ENCODE measurements at places on chromosomes 2 and 18. TPM values are rescaled to one million over a fixed set of nuclear protein-coding genes. Genes with fewer than 3 reads are reported as not detected.

FMNL2 gene
- total RNA-seq = 80.5 TPM

- no peak for DNase-seq
Observed at GRCh38 chr2:140998577-140998976, 1132.2 kb downstream of the LRP1B start.

ZNF396 gene
- total RNA-seq = 1.2 TPM

UGT1A9 gene
- not detected for total RNA-seq

- DNase-seq = no peak
Observed at GRCh38 chr2:71462056-71462605, 8.8 kb downstream of the DYSF start.

KIAA2012 gene
- total RNA-seq = not detected

CAPN14 gene
- total RNA-seq = not detected

DNA sequence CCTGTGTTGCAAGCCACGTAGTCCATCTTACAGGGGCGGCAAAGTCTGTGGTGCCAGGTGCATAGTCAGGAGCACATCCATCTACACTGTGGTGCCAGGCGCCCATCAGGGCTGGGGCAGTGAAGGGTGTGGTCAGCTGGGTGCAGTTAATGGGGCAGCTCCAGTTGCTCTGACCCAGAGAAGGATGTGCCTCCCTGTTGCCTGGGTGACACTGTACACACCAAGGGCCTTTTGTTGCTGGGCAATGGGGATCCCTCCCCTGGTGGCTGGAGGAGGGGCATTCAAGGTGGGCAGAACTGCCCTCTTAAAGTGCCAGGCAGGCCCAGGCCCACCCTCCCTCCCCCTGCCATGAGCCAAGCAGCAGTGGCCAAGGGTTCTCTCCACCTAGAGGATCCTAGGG is 28.3 kb upstream of the IMP4 start:
- no peak for DNase-seq

DNA sequence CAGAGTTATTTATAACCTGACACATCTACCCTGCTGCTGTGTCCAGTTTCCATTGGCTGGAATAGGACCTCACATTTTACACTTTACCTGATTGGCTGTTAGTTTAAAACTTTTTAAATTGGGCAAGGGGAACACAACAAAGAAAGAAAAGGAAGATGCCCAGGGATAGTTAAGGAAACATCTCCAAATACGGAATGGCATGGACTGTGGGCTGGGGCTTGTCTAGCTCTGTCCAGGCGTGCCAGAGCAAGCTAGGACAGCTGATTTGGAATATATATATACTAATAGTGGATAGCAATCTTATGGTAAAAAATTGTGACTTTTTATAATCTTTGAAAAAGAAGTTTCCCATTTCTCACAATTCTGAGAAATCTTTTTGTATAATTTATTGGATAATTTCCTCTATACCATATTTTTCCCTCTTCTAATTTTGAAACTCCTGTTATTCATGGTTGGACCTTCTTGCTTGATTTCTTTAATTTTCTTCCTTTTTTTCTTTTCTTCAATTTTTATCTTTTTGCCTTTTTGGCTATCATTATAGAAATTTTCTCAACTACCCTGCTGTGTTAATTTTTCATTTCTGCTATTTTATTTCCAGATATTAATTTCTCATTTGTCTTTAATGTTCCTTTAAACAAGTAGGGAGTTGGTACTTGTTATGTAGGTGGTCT is 55.9 kb downstream of the COMMD1 start:
- DNase-seq = no peak

RNU2-63P gene
- 39.5 TPM for total RNA-seq

GAD1 gene
- total RNA-seq = not detected

TMEM131 gene
- 23.9 TPM for total RNA-seq

DNA sequence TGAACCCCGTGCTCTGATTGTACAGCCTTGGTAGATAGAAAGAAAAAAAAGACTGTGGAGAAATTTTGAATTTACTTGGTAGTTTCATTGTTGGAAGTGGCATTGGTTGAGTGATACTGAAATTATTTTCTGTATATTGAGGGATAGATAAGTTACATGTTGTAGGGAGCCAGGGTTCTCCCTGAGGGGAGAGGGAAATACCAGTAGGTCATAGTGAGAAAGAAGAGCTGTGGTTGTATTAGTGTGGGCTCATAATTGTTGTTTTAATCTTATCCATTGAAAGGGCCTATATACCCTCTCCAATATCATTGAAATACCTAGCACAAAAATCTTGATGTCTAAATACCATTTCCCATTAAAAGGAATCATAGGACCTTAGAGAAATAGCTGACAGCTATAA is 16.9 kb upstream of the RAB31 start:
- no peak for DNase-seq

GRCh38 chr18:24988253-24988840 is 363.6 kb downstream of the ZNF521 start:
- DNase-seq = no peak

GRCh38 chr2:172405673-172406072 is 21.7 kb upstream of the ITGA6 start:
- DNase-seq = no peak

- no peak for DNase-seq
Observed at GRCh38 chr18:76564117-76564516, 69.1 kb upstream of the ZNF516 start.

DNA sequence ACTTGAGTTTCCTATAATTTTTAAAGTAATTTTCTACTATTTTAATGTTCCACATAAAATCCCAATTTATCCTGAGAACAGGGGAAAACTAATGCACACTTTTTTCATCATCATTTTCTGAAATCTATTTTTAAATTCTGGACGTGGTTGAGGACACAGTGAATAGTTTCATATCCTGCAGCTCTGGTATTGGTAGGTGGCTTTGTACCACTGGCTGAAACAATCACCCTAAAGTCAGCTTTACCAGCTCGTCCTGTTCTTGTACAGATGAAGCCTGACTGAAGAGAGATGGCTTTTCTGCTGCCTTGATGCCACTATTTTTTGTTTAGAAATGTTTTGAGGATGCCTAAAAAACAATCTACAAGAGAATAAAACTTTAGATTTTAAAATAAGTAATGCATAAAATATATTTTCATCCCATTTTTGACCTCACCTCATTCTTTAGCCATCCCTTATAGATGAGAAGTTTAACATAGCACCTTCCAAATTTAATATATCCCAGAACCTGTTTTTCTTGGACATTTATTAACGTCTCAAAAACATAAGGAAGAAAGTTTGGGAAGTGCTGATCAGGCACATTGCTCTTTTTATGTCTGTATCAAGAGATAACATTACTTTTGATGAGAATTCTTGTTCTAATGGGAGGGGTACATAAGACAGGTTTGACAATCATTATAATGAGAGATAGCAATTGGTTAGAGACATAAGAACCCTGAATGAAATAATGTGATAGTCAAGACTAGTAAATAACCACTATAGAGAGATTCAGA is 80.9 kb downstream of the GALNT1 start:
- DNase-seq = no peak

IL37 gene
- not detected for total RNA-seq

DNA sequence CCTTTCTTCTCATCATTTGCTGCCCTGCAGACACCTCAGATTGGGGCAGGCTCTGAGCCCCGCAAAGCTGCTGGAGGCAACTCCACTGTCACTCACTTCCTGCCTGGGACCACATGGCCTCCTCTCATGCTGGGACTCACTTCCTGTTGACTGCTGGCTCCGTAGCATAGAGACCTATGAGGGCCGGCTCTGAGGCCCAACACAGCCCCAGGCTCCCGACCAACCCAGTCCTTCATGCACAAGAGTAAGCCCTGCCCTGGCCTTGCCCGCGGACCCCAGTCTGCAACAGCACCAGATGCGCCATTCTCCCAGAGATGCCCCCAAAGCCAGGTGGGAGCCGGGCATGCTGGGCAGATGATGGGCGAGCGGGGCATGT is 55.7 kb downstream of the DNMT3A start:
- no peak for DNase-seq

- no peak for DNase-seq
Observed at GRCh38 chr2:181998041-181998835, 12.6 kb downstream of the PPP1R1C start.

- DNase-seq = no peak
Observed at GRCh38 chr2:235493402-235493774, 455 bp upstream of the AGAP1 start.

- no peak for DNase-seq
Observed at GRCh38 chr18:10432781-10433180, 21.7 kb upstream of the APCDD1 start.

ARHGEF4 gene
- total RNA-seq = 4.2 TPM

CD8B2 gene
- total RNA-seq = not detected

GRCh38 chr18:75378376-75379315 is 48.9 kb downstream of the SMIM21 start:
- DNase-seq = no peak

DNA sequence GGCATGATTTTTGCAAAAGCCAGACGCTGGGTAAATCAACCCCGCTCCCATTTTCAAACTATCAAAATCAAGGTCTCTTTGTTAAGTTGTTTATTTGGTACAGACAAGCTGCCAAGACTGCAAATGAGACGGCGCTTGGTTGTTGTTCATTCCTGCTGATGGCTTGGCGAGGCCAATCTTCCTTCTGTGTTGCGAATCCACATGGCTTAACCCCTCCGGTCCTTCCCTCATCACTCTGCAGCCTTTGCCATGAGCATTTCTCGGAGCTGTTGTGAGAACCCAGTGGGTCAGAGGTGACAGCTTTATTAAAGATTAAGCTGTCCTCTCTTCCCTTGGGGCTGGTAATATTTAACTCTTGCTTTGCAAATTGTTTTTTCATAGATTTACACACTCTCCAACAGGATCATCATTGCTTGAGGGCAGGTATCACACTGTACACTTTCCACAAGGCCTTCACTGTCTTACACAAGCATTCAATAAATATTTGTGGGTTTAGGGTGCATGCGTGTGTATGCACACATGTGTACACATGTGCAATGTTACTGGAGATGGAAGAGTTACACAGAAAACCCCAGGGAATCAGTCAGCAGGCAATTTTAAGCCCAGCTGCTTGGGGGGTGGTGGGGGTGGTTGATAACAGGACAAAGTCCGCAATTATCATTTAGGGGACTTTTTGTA is 27.8 kb upstream of the KCNF1 start:
- DNase-seq = no peak

DNA sequence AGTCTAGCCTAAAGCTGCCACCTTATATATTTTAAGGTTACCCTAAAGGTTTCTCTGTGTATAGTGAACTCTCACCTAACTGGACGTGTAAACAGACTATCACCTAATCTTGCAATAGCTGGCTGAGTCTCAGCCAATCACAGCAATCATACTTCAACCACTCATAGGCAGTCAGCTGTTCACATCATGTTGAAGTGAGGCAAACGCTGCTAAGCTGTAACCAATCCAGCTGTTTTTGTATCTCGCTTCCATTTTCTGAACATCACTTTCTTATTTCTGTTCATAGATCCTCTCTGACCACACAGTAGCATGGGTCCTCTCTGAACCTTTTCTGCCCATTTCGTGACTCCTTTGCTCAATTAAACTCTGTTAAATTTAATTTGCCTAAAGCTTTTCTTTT is 468.2 kb upstream of the POU3F3 start:
- no peak for DNase-seq

GRCh38 chr2:44962176-44962695 is 20.7 kb downstream of the SIX3 start:
- DNase-seq = no peak

NCKAP1 gene
- 201 TPM for total RNA-seq

- no peak for DNase-seq
Observed at GRCh38 chr2:184692141-184692734, 93.9 kb downstream of the ZNF804A start.

DNA sequence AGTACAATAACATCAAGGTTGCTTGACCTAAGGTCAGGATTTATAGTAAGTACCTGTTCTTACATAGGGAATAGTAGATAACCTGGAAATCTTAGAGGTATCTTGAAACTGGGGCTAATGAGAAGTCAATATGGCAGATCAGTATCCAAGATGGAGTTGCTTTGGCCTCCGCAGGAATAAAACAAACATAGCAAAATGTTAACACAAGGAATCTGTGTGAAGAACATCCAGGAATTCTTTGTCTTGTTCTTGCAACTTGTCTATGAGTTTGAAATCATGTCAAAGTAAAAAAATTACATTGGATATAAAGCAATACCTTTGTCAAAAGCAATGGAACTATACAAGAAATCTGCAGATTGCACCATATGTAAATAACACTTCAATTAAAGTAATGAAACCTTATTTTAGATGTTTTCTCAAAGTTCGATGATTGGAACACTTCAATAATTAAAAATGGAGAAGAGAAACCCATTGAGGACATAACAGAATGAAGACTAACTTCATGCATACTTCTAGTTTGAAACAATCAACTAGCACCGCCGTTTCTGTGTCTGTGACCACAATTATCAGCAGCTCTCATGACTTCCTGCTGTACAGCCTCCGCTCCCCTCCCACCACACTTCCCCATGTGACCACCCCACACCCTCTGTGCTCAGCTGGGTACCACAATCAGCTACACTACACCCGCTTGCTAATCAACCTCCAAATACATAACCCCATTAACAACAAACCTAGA is 27.6 kb downstream of the C2orf76 start:
- DNase-seq = no peak

- DNase-seq = no peak
Observed at GRCh38 chr2:9292426-9292825, 85.8 kb downstream of the ASAP2 start.

DNA sequence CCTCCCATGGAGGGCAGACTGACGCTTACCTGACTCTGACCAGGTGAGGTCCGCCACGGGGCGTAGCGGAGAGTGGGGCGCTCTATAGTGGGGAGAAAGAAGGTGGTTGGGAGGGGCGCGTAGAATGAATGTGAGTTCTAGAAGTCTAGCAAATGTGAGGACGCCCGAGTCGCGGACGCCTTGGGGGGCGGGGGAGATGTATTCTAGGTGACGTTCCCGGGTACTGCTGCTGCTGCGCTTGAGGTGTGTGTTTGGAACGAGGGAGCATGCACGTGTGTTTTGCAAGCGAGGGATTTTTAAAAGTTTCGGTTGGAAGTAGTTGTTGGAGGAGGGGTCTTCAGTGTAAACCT is 758 bp downstream of the RIF1 start:
- peak; percentile 12 for DNase-seq

NEUROD1 gene
- total RNA-seq = not detected

GRCh38 chr2:29397039-29397438 is 281.8 kb downstream of the CLIP4 start:
- no peak for DNase-seq

DSG2 gene
- total RNA-seq = 33.9 TPM

GRCh38 chr2:226295681-226296080 is 503.9 kb downstream of the IRS1 start:
- DNase-seq = no peak

C2orf42 gene
- 15.6 TPM for total RNA-seq

- DNase-seq = no peak
Observed at GRCh38 chr2:104562537-104562936, 291.4 kb upstream of the POU3F3 start.

GRCh38 chr18:75198036-75198435 is 10.9 kb downstream of the PTGR3 start:
- no peak for DNase-seq

- DNase-seq = no peak
Observed at GRCh38 chr2:32627441-32627813, 423 bp upstream of the TTC27 start.

- no peak for DNase-seq
Observed at GRCh38 chr2:135202751-135203150, 150.7 kb downstream of the RAB3GAP1 start.

REG3A gene
- not detected for total RNA-seq
